ENCODE measurements at places on chromosomes 6 and 20.

DNA sequence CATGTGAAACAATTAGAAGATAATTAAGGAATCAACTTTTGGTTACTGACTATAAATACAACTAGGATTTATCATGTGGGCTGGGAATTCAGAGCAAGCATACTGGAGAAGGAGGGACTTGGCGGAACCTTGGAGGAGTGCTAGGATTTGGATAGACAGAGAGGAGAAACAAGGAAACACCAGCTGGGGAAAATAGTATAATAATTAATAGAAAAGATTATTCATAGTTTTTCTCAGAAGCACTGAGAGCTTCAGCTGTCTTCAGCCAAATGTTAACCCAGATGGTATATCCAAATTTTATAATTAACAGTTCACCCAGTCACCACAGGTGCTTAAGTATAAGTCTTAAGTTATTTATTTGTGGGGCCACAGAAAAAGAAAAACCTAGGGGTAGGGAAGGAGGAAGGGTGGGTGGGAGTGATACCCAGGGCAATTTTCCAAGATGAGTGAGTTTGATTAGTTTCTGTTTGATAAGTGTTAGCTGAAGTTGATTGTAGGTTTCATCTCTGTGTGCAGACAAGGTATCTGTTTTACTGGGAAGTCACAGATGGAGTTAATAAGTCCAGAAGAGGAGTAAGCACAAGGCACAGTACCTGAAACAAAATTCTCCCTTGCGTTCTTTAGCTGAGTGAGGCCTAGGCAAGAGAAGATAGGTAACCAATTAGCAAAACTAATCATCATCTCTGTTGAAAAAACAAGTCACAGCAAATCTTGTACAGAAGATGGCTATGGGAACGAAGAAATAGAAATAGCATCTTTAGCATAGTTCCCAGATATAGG, 175.5 kb downstream of the TFAP2B start:
- DNase-seq, result no peak

GRCh38 chr6:83352424-83353061, 78.3 kb downstream of the ME1 start:
- DNase-seq, result no peak

DNA sequence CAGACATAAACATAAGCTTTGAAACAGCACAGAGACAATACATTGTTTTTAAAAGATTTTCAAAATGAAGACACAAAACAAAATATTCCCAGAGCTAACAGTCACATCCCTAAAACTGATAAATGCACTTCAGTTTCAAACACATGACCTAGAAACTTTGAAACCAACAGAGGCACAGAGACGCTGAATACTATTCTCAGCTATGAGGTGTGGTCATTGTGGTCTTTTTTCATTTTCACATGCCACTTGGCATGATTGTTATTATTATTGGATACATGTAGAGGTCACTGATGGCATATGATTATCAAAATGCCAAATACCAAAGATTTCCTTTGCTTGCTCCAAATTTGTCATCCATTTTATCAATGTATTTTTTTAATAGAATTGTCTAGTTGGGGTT, 306.9 kb downstream of the QKI start:
- no peak for DNase-seq

- DNase-seq, result no peak
These were observed 29.5 kb downstream of the TMEM181 start for GRCh38 chr6:158589366-158589765.

DNA sequence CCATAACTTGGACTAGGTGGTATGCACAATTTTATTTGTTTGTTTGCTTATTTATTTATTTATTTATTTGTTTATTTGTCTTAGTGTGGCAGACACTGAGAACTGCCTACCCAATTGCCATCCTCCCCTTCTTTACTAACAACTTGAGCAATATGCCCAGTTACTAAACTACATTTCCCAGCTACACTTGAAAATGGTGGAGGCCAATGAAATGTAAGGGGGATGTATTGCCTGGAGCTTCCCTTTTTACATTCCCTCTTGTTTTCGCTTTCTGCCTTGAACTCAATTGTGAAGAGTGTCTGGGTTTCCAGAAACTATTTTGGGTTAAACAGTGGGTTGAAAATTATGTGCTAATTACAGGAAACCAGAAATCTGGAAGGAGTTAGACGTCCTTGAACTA, 152.7 kb upstream of the FKBP1C start:
- no peak for DNase-seq

DNA sequence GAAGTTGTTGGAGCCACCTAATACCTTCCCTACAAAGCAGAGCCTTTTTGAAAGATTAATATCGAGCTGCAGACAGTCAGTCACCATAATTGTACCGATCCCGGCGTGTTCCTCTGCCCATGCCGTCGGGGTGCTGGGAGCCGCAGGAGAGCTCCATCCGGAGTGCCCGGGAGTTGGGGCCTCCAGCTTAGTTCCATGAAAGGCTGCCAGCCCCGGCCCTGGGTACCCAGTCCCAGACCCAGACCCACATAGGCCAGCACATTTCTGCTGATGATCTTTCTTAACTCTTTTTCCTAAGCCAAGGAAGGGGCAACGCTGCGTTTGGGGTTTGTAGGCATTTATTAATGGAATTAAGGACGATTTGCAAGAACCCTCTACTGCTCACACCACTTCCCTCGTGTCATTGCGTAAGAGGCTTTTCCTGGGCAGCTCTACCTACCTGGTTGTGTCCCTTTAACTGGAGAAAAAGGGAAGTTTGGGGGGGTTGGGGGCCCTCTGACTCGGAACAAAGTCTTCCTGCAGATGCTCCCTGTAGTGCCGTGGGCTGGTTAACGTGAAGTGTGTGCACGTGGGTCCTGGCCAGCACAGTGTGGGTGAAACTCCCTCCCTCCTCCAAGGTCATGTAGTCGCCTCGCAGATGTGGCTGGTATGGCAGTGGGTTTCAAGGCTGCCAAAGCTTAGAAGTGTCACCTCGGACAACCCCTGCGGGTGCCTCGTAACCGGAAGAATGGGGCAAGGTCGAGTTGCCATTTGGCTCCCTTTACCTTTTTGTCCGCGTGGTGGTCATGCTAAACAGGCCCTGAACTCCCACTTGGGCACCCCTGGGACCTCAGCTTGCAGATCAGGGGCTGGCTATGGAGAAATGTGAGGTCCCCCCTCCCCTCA, 54.3 kb upstream of the APCDD1L start:
- no peak for DNase-seq

GRCh38 chr6:128107682-128108081, 206.8 kb upstream of the THEMIS start:
- no peak for DNase-seq

DNA sequence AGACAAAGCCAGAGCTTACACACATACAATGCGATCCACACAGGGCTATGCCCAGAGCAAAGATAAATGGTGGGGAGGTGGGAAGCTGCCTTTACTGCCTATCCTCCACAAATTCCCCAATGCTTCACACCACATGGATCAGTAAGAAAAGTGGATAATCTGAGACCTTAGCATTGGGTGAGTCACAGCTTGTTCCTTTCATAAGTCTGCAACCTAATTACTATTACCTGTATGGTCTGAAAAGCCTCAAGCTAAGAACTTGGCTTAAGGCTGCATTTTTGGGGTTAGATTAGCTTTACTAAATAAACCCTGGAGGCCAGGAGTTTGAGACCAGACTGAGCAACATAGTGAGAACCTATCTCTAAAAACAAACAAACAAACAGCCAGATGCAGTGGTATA, 66.0 kb upstream of the BTBD3 start:
- DNase-seq, result no peak

- DNase-seq, result no peak
These were observed 215.7 kb downstream of the SLC35F1 start for GRCh38 chr6:118122801-118123200.

DNA sequence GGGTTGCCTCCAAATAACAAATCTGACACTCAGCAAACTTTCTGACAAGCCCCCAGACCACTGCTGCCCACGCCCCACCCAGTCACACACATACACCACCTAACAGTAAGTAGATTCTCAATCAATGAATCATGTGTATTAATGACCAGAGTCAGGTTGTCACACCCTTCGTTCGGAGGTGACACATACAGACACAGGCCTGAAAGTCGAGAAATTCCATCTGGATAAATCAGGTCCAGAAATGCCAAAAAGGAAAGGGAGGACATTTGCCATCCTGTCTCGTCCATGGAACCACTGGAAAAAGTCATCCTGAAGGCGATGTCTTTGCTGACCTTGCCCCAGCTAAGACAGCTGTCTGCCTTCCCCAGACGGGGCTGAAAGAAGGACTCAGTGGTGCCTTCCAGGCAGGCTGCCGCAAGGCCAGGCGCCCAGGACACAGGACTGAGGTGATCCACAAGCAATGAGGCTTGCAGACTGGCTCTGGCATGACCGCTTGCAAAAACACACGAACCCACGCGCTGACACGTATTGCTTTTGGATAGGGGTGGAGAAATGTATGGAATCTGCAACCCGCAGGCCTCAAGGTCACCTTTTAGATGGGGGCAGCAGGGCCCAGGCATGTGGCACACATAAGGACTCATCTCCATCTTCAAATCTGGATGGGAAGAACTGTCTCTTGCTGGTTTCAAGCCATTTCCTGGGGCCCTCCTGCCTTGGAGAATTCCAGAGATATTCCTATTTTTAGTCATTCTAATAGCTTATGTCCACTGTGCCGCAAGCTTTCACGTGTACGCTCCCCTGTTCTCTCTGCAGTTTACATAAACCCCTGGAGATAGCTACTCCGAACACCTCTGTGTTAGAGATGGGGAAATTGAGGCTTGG, 9.0 kb downstream of the NFATC2 start:
- DNase-seq, result no peak

GRCh38 chr6:137944793-137945498, 77.9 kb downstream of the TNFAIP3 start:
- peak; percentile 36 for DNase-seq

GRCh38 chr6:71889366-71889765, 3.0 kb downstream of the RIMS1 start:
- DNase-seq, result no peak

- DNase-seq, result no peak
These were observed 27.8 kb downstream of the GPX5 start for GRCh38 chr6:28553384-28553985.

DNA sequence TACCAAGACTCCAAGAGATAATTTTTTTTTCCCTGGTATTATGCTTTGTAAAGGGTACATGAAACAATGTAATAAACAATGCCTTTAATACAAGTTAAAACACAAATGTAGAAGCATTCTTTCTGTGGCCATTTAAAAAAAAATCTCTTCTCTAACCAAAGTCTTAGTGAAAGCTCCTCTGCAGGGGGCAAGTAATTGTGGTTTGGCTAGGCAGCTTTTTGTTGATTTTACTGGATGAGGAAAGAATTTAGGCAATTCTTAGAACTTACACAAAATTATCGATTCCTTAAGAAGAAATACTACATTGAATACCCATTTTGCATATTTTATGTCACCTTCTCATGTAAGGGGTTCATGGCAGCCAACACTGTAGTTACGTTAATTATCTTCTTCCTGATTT, 12.4 kb downstream of the TFB1M start:
- no peak for DNase-seq

DNA sequence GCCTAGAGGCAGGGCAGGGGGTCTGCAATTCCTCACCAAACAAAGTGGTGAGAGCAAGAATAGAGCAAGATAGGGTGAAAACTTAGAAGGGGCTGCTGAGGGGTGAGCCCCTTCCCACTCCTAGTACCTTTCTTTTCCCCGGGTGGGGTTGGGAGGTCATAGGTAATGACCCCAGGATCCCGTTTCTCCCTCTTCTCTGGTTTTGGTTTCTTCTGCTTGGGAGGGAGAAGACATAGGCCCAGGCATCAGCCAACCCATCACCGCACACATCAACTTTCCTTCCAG, 3.5 kb downstream of the VARS1 start:
- no peak for DNase-seq

- DNase-seq, result no peak
These were observed 99.6 kb downstream of the MAP3K4 start for GRCh38 chr6:161091151-161091550.

DNA sequence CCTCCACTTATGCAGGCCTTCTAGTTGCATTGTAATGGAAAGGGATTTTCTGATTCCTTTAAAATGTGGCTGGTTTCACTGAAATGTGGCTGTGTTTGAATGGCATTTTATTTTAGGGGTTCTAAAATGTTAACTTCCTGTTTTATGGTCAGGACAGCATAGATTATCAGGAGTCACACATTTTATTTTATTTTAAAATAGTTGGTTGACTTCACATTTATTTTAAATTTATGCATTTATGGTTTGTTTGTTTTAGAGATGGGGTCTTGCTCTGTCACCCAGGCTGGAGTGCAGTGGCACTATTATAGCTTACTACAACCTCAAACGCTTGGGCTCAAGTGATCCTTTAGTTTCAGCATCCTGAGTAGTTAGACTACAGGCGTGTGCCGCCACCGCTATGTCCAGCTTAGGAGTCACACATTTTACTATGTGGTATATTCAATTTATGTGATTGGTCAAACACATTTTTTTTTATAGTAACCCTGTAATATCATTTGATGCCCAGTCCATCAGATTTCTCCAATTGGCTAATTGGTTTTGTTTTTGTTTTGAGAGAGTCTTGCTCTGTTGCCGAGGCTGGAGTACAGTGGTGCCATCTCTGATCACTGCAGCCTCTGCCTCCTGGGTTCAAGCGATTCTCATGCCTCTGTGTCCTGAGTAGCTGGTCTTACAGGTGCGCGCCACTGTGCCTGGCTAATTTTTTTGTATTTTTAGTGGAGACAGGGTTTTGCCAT, 2.3 kb downstream of the DTD1 start:
- DNase-seq, result no peak

GRCh38 chr6:34928695-34929094, 39.6 kb downstream of the ANKS1A start:
- DNase-seq, result no peak

- peak; percentile 42 for DNase-seq
These were observed 34.3 kb upstream of the ZBP1 start for GRCh38 chr20:57654363-57654997.

All from hematopoietic multipotent progenitor cell treated with erythropoietin and hydrocortisone succinate and interleukin-3 and kit ligand, for 17 days (in vitro differentiated cells).